ENCODE measurements at places on chromosomes 7 and 10. TPM values are rescaled to one million over a fixed set of nuclear protein-coding genes. Genes with fewer than 3 reads are reported as not detected.

ADRA2A gene
- 0.18 TPM for total RNA-seq

DENND2A gene
- 15.6 TPM for total RNA-seq

TBXAS1 gene
- 0.92 TPM for total RNA-seq

GPR85 gene
- total RNA-seq, result 3.1 TPM

MBL2 gene
- not detected for total RNA-seq

OR2A12 gene
- not detected for total RNA-seq

ACHE gene
- total RNA-seq, result not detected

NKX1-2 gene
- not detected for total RNA-seq

SLC39A12 gene
- not detected for total RNA-seq

Data from smooth muscle cell of bladder (primary cell).